ENCODE measurements at places on chromosomes 6 and 20.

DNA sequence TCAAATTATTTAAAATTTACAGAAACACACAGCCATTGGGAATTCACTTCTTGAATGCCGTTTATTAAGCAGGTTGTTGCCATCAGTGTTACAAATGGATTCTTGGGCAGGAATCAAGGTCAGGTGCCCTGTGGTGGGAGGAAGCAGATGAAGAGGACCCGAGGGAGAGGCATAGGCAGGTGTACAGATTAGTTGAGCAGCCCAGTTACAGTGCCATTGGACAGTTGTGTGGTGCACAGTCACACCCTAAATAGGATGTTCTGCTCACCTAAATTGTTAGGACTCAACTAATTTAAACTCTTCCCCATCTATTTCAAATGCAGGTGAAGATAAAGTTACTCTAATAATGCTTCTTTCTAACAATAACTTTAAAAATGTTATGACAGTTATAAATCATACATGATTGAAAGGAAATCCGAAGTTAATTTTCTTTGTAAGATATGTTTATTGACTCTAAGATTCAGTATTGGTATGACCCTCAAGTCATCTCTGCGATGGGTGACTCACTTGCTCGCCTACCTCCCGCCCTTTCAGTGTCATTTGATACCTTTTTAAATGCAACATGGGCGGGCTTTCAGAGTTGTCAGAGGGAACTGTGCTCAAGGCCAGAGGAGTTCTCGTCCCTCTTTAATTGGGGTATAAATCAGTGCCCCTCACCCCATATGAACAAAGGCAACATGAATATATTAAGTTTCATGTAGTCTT, 35.1 kb downstream of the DSE start:
- DNase-seq = no peak

DNA sequence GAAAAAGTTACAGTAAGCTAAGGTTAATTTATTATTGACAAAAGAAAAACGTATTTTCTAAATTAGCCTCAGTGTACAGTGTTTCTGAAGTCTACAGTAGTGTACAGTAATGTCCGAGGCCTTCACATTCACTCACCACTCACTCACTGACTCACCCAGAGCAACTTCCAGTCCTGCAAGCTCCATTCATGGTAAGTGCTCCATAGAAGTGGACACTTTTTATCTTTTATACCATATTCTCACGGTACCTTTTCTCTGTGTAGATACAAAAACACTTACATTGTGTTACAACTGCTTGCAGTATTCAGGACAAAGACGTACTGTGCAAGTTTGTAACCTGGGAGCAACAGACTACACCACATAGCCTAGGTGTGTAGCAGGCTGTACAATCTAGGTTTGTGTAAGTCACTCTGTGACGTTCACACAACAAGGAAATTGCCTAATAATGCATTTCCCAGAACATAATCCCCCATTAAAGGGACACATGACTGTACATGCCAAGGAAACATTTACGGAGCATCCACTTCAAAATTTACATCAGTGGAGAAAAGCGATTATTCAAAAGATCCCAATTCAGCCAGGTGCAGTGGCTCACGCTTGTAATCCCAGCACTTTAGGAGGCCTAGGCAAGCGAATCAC, 133.4 kb downstream of the BANF2 start:
- no peak for DNase-seq

GRCh38 chr6:166757232-166758135, 130.4 kb upstream of the RPS6KA2 start:
- no peak for DNase-seq

DNA sequence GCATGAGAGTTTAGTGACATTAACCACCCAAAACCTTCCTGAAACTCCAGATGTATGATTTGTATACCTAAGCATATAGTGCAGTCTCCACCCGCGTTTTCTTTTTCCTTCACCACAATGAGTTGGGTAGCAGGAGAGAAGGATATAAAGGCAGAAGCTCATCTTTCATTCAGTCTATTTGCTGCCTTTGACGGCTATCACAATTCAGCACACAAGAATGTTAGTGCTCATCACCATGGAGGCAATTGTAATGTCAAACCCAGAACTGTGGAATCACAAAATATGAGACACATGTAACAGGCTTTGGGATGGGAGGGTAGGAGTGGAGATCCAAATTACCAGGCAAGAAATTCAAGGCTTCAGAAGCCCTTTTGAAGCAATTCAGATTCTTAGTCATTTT, 17.6 kb downstream of the ZHX3 start:
- DNase-seq = no peak

DNA sequence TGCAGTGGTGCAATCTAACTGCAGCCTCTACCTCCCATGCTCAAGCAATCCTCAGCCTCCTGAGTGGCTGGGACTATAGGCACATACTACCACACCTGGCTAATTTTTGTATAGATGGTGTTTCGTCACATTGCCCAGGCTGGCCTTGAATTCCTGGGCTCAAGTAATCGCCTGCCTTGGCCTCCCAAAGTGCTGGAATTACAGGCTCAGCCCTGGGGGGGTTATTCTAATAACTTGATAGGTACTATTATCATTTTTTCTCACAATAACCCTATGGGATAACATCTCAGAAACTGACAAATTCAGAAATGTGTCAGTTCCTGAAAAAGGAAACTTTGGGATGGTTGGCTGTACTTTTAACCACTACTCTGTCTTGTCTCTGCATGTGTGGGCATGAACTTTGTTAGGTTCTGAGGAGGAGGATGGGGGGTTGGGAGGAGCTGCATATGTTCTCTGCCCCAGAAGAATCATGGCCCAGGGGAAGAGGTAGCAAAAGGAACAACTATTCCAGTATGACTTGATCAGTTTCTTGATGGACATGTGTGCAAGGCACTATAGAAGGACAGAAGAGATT, 169.9 kb downstream of the CARMIL1 start:
- DNase-seq = no peak

DNA sequence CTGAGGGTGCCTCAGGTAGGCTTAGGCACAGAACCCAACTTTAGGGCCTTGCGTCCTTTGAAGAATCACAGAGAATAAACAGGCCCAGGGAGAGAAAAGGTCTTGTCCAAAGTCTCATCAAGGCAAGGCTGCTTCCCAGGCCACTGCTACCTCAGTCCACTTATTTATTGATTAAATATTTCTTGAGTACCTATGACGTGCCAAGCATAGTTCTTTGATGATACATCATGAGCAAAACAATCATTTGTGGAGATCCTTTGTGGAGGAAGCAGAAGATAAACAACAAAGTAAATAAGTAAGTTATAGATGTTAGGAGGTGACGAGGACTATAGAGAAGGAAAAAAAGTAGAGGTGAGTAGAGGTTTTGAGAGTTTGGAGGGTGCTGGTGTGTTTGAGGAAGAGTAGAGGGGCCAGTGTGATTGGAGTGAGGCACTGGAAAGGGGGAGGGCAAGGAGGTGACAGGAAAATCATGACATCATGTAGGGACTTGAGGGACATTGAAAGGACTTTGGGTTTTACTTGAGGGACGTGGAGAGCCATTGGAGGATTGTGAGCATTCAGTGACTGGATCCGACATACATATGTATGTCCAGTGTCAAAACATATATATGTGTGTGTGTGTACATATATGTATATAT, 14.1 kb upstream of the CHMP4B start:
- no peak for DNase-seq

- DNase-seq = no peak
Observed at GRCh38 chr20:47540443-47541354, 39.0 kb downstream of the NCOA3 start.

DNA sequence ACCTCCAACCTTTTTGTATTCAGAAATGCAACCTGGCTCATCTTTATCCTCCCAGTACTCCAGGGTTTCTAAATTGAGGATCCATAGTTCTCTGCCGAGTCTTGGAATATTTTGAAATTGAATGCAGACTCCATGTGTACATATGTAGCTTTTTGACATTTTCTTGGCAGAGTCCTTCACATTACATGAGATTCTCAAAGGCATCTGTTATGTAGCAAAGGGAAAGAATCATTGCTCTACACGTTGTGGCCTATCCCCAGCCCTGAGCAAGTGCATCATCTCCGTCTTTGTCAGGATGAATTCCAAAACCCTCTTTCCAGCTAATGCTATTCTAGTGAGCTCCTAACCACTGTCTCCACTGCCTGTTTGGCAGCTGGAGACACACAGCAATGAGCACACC, 742.9 kb downstream of the DHX35 start:
- no peak for DNase-seq

DNA sequence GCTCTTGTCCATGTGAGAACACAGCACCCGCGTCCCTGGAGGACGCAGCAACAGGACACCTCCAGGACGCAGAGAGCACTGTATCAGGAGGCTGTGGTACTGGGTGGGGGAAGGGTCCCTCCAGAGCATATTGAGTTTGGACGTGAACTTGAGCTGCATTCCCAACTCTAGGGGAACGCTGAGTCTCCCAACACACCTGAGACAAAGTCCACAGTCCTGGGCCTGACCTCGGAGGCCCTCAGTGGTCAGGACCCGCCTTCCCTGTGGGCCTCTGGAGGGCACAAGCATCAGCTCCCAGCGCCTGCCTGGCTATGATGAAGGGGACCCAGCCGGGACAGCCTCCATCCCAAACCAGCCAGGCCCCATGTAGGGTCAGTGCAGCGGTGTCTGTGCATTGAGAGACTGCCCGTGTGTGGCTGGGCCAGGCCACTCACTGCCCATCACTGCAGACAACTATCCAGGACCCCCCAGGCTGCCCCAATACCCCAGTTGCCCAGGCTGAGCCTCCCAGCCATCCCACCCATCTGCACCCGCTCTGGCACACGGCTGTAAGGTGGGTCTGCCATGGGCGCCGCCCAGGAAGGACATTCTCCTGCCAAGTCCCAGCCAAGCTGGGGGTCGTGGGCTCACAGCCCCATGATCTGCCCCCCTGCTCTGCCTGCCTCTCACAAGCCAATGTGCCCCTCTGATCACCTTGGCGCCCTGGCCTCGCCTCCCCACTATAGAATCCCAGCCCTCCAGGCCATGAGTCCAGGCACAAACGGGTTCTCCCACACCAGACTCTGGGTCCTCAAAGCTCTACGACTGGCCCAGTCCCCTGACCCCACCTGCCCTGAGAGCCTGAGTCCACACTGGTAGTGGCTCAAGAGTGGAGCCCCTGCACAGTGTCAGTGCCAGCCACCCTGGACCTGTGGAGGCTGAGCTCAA, 115.7 kb downstream of the TAF4 start:
- no peak for DNase-seq

DNA sequence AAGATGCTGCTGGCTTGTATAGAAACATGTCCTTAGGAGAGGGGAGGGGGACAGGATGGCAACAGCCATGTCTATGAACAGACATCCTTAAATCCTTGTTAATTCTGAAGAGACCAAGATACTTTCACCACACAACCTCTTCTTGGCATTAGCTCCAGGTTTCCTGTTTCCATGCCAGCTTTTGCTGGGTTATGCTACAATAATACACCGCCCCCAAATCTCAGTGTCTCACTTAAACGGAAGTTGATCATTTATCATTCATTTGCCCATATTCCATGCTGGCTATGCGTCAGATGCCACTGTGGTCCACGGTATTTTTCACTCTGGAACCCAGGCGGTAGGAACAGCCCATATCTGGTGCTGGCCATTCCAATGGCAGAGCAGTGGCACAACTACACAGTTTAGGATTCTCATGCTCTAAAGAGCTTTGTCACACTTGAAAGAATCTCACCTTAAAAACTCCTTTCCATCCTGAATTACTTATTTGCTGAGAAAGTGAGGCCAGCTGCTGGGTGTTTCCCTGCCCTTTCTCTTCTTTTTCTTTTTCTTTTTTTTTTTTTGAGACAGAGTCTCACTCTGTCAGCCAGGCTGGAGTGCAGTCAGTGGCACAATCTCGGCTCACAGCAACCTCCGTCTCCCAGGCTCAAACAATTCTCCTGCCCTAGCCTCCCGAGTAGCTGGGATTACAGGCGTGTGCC, 3.7 kb upstream of the RNASET2 start:
- no peak for DNase-seq

GRCh38 chr6:37175332-37176267, 5.6 kb downstream of the PIM1 start:
- no peak for DNase-seq

- DNase-seq = no peak
Observed at GRCh38 chr20:3318226-3318884, 79.4 kb upstream of the SLC4A11 start.

DNA sequence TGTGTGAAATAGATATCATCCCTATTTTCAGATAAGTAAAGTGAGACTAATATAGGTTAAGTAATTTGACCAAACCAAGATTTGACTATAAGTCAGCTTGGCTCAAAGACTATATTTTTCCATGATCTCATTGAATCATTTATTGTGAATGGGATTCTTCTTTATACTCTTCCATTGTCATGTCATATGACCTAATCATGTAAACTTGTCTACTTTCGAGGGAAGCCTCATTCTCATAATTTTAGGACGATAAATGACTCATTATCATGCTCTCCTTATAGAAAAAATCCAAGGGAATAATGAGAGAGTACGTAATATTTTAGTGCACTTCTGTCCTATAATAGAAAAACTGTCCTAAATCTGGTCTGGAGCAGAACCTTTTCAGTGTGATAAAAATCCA, 40.9 kb upstream of the CCN6 start:
- no peak for DNase-seq

DNA sequence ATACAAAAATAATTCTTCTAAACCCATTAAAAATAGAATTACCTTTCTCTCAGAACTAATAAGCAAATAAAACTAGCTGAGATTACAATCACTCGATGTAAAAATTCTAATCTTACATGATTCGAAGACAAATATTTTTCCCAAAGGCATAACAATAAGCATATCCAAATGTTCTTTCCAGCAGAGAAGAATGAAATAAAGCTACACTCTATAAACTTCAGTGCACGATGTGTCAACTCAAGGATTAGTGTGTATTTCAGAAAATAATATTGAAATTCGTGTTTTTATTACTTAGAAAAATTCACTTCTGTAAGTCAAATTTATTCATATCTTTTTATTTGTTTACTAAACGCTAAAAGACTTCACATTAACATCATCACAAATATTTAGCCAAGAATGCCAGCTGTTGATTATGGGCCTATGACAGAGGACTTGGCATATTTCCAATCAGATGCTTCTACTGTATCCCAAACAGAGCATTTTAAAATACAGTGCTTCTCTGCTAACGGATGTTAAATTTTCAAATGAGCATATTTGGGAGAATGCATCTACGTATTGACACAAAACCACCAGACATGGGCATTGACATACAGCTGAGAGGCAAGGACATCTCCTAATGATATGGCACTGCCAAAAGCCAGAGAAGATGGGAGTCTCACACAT, 54.7 kb upstream of the PDE7B start:
- no peak for DNase-seq

DNA sequence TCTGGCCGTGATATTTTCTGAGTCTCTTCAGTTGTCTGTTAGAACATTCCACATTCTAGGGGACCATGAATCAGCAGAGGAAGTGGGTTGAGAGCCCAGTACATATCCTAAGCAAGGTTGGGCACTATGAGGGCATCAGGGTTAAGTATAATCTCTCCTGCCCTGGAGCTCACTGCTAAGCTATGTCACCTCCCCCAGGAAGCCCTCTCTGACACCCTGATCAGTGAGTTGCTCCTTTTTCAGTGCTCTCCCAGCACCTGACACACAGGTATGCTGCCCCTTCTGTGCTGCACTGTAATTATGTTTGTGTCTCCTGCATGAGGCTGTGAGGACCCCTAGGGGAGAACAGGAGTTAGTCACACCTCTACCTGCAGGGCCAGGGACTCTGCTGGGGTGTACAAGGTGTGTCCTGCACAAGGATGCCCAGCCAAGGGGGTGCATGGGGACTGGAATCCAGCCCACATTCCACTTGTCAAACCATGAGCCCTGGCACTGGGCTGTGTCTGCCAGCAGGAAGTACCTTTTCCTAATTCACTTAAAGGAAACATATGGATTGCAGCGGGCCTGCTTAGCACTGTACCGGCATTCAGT, 3.9 kb downstream of the RAB44 start:
- DNase-seq = no peak

GRCh38 chr6:11358904-11359830, 126.7 kb upstream of the NEDD9 start:
- DNase-seq = no peak

All from esophagus squamous epithelium (tissue), 5 donors.